Natural killer cell treated with Interleukin-12 subunit alpha and Interleukin-12 subunit beta and Interleukin-15 and Interleukin-18, amount 100 ng/mL, for 72 hours (primary cell): ENCODE measurements at places on chromosomes 6 and 20.

DNA sequence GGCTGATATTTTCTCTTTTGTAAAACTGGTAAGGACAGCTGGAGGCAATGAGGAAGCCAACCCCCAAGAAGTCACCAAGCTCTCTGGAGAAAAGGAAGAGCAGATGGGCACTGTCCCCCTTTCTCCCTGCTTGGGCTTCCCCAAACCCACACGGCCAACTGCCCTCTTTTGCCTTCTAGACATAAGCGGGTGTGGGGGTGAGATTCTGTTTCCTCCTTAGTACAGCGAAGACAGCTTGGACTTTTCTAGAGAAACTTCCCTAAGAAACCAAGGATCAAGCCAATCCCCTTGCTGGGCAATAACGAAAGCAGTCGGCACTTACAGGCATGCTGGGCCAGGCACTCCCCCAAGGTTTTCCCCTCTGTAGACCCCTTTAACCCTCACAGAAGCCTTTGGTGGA, 110.3 kb downstream of the CDC5L start:
- no peak for DNase-seq

GRCh38 chr6:27062755-27063154, 184.7 kb upstream of the PRSS16 start:
- no peak for DNase-seq

DNA sequence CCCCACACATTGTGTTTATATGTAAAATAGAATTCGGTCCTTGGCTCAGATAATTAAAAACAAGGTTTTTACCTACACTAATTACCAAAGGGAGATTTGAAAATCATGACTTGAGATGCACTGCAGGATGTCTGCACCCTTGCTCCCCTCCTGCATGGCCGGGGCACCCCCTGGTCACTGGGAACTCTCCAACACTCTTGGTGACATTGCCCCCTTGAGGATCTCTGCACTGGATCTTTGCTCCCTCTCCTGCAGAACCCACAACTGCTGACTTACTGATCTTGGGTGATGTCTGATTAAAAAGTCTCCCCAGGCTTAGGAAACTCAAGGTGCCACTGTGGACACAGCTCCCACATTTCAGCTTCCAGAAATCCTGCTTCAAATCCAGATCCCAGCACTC, 17.1 kb upstream of the CSNK2A1 start:
- no peak for DNase-seq

DNA sequence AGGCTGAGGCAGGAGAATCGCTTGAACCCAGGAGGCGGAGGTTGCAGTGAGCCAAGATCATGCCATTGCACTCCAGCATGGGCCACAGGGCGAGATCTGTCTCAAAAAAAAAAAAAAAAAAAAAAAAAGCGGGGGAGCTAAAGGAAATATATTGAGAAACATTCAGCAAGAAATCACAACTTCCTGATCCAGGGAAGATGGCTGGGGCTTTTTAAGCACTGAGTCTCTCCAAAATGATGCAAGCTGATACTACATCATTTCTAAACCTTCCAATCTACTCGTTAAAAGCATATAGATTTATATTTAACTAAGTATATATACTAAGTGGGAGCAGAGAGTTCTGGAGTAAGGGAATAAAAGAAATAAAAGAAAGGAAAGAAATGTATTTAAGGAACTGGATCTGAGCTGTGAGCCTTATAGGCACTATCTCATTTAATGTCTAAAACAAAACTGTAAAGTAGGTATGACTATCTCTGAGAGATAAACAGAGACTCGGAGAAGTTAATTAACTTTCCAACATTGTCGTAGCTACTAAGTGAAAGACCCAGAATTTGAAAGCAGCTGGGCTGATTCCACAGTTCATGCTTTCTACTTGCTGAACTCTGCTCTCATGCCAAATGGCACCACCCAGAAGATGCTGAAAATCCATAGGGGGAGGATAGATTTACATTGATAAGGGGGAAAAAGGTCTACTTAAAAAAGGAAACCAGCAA, 215.0 kb upstream of the MARCKS start:
- DNase-seq, result no peak

DNA sequence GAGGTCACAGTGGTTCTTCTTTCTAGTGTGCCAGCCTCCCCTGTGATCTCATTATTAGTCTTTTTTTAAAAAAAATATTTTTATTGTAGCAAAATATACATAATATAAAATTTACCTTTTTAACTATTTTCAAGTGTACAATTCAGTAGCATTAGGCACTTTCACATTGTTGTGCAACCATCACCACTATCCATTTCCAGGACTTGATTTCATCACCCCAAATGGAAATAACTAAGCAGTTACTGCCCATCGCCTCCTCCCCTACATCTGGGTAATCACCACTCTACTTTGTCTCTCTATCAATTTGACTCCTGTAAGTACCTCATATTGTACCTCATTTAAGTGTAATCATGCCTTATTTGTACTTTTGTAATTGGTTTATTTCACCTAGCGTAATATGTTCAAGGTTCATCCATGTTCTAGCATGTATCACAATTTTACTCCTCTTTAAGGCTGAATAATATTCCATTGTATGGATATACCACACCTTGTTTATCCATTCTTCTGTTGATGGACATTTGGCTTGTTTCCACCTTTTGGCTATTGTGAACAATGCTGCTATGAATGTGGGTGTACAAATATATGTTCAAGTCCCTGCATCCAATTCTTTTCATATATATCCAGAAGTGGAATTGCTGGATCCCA, 68.6 kb upstream of the FYN start:
- no peak for DNase-seq

- no peak for DNase-seq
Observed at GRCh38 chr6:107513214-107513613, 23.3 kb downstream of the SOBP start.

- DNase-seq, result no peak
Observed at GRCh38 chr6:106477790-106478189, 117.3 kb downstream of the CRYBG1 start.

DNA sequence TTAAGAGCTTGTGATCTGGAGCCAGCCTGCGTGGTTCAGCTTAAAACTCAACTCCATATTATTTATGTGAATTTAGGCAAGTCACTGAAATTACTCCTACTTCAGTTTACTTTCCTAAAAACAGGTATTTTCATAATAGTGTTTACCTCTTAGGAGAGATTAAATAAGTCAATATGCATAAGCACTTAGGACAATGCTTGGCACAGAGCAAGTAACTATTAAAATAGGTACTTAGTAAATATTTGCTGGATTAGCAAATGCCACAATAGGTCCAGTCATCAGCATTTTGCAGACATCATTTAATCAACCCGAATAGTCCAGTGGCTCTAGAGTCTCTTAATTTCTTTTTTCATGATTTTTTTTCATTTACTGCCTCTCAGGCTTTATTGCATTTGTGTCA, 78.6 kb upstream of the PTPRK start:
- no peak for DNase-seq

GRCh38 chr20:12201289-12201991, 283.7 kb downstream of the BTBD3 start:
- DNase-seq, result no peak

- DNase-seq, result no peak
Observed at GRCh38 chr6:27812078-27812804, 100.0 kb downstream of the OR2B2 start.
